Pericardium fibroblast (primary cell): ENCODE measurements at places on chromosomes 3 and 15. TPM values are rescaled to one million over a fixed set of nuclear protein-coding genes. Genes with fewer than 3 reads are reported as not detected.

Gene SENP8
- total RNA-seq: 1.7 and 2.6 TPM in 2 replicates

Gene SNURF
- total RNA-seq: 0.26 and 1.5 TPM in 2 replicates

Gene MYH15
- 2.0 TPM in 2 replicates for total RNA-seq

Gene EHHADH
- 4.7 and 6.3 TPM in 2 replicates for total RNA-seq

Gene GPR149
- total RNA-seq: not detected in 2 replicates

Gene MUC20
- total RNA-seq: 0.26 TPM in 1 of 2 replicates, not detected in the other

Gene VIPR1
- 0.09 and 0.35 TPM in 2 replicates for total RNA-seq

Gene IL17RE
- total RNA-seq: 0.23 and 4.9 TPM in 2 replicates

Gene DUOX2
- total RNA-seq: not detected in 2 replicates

Gene AMIGO3
- 1.9 TPM in 1 of 2 replicates, not detected in the other for total RNA-seq

Gene SLC6A20
- total RNA-seq: not detected in 2 replicates

Gene DCBLD2
- total RNA-seq: 57.3 and 60.8 TPM in 2 replicates

Gene ARGFX
- total RNA-seq: not detected in 2 replicates

Gene CCR9
- not detected in 2 replicates for total RNA-seq

Gene GRM7
- total RNA-seq: not detected in 2 replicates

Gene GOLGA6L7
- not detected in 2 replicates for total RNA-seq

Gene ATP8B4
- 0.43 and 4.4 TPM in 2 replicates for total RNA-seq
